SJCRH30 (cell line): ENCODE measurements at places on chromosomes 2 and 18. TPM values are rescaled to one million over a fixed set of nuclear protein-coding genes. Genes with fewer than 3 reads are reported as not detected.

NMUR1 gene
- total RNA-seq, result not detected in 2 replicates

RAX gene
- not detected in 2 replicates for total RNA-seq

FOXD4L1 gene
- total RNA-seq, result 0.43 and 1.0 TPM in 2 replicates

HK2 gene
- 38.4 and 38.8 TPM in 2 replicates for total RNA-seq

SCYGR2 gene
- total RNA-seq, result not detected in 2 replicates

TCF23 gene
- total RNA-seq, result not detected in 2 replicates

ADRA2B gene
- total RNA-seq, result not detected in 2 replicates

ALPI gene
- total RNA-seq, result not detected in 2 replicates

LTBP1 gene
- 62.0 and 63.1 TPM in 2 replicates for total RNA-seq

CD207 gene
- 0.08 TPM in 1 of 2 replicates, not detected in the other for total RNA-seq

MGAT4A gene
- total RNA-seq, result 0.08 and 0.13 TPM in 2 replicates

ARL4C gene
- total RNA-seq, result 12.2 and 13.0 TPM in 2 replicates

CD8B2 gene
- not detected in 2 replicates for total RNA-seq

CCL20 gene
- total RNA-seq, result 4.2 and 4.3 TPM in 2 replicates

CGREF1 gene
- 0.08 TPM in 1 of 2 replicates, not detected in the other for total RNA-seq

KLHL29 gene
- 30.8 and 34.1 TPM in 2 replicates for total RNA-seq

UGT1A10 gene
- total RNA-seq, result not detected in 2 replicates

CBLN2 gene
- total RNA-seq, result 0.18 and 0.26 TPM in 2 replicates
